A673 (cell line): ENCODE measurements at places on chromosomes 2 and 18. TPM values are rescaled to one million over a fixed set of nuclear protein-coding genes. Genes with fewer than 3 reads are reported as not detected.

The CPO gene
- not detected in 2 replicates for total RNA-seq

DNA sequence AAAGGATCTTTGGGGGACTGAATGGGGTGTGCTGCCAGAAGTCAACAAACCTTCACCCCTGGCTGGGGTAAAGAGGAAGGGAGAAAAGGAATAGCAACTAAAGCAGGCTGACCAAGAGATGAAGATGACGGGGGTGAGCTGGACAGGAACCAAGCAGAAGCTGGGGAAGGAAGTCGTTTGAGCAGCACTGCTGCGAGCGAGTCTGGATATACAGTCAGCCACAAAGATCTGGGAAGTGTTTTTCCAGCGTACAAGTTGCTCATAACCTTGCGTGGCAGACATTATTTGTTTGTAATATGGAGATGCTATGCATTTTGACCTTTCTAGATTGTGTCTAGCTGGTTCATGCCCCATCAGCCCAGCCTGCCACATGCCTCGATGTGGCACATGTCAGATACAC lies 71.2 kb downstream of the EIF2AK3 start:
- no peak overlapping the region for H3K4me3 ChIP-seq
- H3K36me3 ChIP-seq, result no peaks in the 10 kb centered on the region
- no peak for DNase-seq
- no peaks in the 10 kb centered on the region for H3K27me3 ChIP-seq
- no peak overlapping the region for H3K27ac ChIP-seq
- no peaks in the 10 kb centered on the region for H3K4me1 ChIP-seq

DNA sequence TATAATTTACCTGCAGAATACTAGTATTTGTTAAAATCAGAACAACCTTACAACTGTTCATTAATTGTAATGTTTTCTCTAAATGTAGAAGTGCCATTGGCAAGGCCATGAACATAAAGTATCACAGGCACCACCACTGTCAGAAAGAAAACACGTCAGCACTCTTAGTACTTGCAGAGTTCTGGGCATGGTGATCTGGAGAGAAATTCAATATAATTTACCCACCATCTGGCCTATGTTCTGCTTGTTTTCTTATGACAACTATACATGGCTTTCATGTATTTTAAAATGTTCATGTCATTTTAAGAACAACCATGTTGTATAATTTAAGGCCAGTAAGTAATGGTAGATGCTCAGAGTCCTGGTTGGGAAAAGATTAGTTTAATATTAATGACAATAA lies 114.2 kb upstream of the SULT1C3 start:
- no peak for DNase-seq
- no peaks in the 10 kb centered on the region for H3K36me3 ChIP-seq
- no peak overlapping the region for H3K27ac ChIP-seq
- H3K27me3 ChIP-seq, result no peaks in the 10 kb centered on the region
- no peaks in the 10 kb centered on the region for H3K4me1 ChIP-seq
- no peak overlapping the region for H3K4me3 ChIP-seq

The APCDD1 gene
- total RNA-seq, result 333 and 355 TPM in 2 replicates

The PRSS56 gene
- total RNA-seq, result not detected in 2 replicates

DNA sequence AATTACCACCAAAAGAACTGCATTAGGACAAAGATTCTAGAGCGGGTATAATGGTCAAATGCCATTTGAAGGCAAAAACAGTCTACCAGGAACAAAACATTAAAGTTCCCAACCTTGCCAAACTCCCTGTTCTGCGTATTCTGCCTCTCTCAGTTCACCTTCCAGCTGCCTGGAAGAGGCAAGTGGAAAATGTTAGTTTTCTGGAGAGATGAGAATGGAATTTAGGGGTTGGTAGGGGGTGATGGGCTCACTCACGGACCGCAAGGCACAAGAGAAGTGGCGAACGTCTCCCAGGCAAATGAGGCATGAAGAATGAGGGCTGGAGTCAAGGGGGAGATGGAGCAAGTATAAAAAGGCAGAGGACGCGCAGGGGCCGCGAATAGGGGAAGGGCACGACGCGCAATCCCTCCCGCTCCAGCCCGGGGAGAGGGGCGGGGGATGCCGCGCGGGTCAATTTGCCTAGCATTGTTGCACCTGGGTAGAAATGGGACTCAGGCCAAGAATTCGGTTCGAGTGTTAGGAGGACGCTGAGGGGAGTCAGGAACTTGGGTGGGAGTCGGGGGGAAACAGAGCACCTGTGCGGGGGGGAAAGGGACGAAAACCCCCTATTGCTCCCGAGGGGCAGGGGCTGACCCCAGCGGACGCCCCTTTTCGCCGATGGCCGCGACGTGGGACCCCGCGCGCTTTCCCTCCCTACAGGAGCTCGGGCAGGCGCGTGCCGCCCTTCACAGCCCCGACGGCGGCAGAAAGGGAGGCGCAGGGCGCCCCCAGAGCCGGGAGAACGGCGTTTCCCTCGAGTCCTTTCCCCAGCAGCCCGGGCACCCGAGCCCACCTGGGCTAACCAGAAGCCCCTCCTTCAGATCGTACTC lies 573 bp downstream of the PAIP2B start:
- no peaks in the 10 kb centered on the region for H3K36me3 ChIP-seq
- H3K4me1 ChIP-seq, result peaks cover 13% of the 10 kb centered on the region
- H3K27ac ChIP-seq, result peak overlapping the region; percentile 71
- peak; percentile 6 for DNase-seq
